ENCODE measurements at places on chromosomes 4 and X.

DNA sequence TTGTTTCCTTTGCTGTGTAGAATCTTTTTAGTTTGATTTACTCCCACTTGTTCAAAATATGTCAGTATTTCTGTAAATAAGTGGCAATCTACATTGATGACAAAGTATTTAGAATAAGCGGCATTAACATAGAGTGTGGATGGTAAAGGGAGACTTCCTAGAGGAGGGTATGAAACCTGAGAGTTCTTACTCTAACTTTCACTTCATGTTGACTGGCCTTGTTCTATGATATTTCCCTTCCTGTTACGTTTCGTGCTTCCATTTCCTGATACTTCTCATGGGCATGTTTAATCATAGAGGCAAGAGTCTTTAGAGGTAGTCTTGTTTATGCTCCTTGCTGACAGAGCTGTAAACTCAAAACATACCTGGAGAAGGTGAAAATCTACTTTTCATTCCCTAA lies 408.9 kb downstream of the GLUD2 start:
- DNase-seq = no peak

GRCh38 chr4:145887241-145887991 lies 51.2 kb downstream of the ZNF827 start:
- DNase-seq = no peak

DNA sequence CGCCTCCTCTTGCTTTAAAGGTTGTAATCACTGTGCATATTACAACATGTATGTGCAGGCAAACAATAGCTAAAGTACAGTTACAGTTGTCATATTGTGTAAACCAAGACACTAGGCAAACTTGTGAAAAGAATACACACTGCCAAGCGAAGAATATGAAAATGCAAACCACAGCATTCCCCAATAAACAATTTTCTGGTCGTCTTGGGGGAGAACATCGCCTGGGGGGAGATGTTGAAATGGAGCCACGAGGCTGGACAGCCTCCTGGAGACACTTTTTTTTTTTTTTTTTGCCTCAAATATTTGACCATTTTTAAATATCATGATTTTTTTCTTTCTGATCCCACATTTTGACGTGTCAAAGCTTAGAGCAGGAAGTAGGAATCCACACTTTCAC lies 51.7 kb upstream of the PDLIM3 start:
- DNase-seq = no peak

GRCh38 chrX:13397878-13398818 lies 78.3 kb upstream of the ATXN3L start:
- no peak for DNase-seq

DNA sequence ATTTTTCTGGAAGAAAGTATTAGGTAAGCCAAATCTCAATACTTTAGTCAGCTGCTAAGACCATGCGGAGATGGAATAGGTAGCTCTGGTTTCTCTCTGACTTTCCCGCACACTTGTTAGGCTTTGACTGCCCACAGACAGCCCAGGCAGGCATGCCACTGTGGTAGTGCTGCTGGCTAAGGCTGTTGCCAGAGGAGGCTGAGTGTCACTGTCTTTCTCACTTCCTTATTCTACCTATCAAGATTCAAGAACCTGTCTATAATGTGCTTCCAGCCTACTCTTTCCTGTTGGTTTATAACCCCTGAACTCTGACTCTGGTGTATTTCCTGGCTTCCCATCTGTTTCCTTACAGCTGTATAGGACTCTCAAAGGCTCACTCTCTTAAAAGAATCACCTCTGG lies 81.8 kb upstream of the TRPC5 start:
- no peak for DNase-seq

DNA sequence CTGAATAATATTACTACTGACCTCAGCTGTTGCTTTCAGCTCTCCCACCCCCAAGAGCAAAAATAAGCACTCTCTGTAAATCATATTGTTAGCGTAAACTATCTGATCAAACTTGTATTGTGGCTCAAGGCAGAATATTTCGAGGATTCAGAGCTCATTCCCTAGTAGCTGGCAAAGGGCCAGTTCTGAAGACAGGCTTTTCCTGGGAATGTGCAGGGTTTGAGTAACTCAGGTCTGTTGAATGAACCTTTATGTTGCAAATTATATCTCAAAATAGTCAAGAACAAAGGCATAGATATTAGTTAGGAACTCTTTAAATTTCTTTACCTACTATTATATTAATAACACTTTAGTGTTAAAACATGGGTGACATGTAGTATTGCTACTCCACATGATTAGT lies 454.9 kb downstream of the CCSER1 start:
- no peak for DNase-seq

GRCh38 chr4:5050520-5051277 lies 581 bp upstream of the STK32B start:
- no peak for DNase-seq

GRCh38 chr4:74117024-74117534 lies 18.1 kb upstream of the CXCL2 start:
- no peak for DNase-seq

DNA sequence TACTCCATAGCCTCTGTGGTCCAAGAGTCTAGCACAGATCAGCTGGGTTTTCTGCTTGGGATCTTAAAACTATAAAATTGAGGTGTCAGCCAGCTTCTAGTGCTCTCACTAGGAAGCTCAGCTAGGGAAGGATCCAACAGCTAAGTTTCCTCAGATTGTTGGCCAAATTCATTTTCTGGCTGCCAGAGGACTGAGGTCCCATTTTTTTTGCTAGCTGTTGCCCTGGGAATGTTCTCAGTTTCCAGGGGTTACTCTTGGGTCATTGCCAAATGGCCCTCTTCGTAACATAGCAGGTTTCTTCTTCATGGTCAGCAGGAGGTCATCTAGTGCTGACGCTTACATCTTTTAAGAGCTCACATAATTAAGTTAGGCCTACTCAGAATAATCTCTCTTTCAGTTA lies 2178.2 kb downstream of the ARAP2 start:
- no peak for DNase-seq

DNA sequence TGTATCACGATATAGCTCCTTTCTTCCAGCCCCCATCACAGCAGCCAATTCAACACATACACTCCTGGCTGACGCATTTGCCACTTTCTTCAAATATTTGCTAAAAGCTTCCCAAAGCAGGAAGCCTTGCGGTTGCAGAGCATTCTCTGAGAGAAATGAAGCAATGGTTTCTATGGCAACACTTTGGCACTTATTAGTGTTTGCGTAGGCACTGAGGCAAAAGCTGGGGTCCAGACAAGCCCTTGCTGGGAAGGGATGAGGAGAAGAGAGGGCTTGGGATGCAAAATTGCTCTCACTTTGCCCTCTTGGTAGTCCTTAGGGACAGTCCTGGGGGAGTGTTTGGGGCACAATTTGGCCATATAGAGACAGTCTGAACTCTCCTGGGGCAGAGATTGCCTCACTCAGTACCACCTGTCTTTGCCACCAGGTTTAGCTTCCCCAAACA lies 55.0 kb upstream of the PAK3 start:
- DNase-seq = no peak

GRCh38 chr4:47550899-47551548 lies 65.9 kb downstream of the ATP10D start:
- DNase-seq = no peak

DNA sequence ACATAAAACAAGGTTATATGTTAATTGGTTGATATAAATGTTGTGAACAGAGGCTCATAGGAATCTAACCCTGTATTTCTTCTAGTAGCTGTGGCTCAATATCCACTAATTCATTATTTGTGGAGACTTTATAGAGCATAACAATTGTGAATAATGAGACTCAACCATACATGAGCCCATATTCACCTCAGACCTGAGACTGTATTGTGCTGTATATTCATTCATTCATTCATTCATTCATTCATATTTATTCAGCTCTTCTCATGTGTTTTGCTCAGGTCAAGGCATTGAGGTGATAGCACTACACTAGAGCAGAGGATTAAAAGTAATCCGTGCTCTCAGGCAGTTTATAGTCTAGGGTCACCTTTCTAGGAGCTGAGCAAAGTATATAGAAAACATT lies 24.5 kb upstream of the ANXA3 start:
- no peak for DNase-seq

- DNase-seq = no peak
Observed at GRCh38 chr4:128823025-128823661, 13.6 kb downstream of the JADE1 start.

DNA sequence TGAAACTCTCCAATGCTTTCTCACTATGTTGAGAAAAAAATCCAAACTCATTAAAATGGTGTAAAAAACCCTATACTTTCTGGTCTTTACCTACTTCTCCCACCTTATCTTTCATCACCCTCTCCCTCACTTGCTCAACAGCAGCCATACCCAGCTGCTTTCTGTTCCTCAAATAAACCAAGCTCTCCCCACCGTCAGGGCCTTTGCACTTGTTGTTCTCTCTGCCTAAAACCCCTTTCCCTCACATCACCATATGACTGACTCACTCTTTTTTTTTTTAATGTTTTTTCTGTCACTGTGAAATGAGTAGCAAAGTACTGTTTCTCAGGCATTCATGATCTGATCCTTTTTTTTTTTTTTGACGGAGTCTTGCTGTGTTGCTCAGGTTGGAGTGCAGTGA lies 122.3 kb upstream of the TMEM164 start:
- DNase-seq = no peak

GRCh38 chr4:87947381-87948160 lies 27.9 kb upstream of the SPP1 start:
- DNase-seq = no peak

GRCh38 chrX:19593690-19594089 lies 78.4 kb upstream of the MAP3K15 start:
- no peak for DNase-seq

DNA sequence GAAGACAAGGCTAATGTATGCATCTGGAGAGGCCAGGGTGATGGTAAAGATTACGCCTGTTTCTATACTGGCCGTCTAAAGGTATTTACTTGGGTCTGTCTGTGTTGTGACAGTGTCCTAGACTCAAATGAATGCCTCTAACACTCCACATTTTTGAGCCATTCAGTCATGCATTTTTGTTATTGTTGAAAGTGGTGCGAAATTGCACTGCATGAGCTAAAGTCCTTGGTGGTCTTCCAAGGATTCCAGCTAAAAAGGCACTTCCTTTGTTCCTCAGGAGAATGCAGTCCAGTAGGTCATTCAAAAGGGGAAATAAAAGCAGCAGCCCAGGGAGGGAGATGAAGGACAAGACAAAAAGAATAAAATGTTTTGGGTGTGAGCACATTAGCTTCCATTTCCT lies 3.0 kb downstream of the GPC4 start:
- no peak for DNase-seq

- DNase-seq = no peak
Observed at GRCh38 chr4:127781300-127782024, 660 bp upstream of the HSPA4L start.

DNA sequence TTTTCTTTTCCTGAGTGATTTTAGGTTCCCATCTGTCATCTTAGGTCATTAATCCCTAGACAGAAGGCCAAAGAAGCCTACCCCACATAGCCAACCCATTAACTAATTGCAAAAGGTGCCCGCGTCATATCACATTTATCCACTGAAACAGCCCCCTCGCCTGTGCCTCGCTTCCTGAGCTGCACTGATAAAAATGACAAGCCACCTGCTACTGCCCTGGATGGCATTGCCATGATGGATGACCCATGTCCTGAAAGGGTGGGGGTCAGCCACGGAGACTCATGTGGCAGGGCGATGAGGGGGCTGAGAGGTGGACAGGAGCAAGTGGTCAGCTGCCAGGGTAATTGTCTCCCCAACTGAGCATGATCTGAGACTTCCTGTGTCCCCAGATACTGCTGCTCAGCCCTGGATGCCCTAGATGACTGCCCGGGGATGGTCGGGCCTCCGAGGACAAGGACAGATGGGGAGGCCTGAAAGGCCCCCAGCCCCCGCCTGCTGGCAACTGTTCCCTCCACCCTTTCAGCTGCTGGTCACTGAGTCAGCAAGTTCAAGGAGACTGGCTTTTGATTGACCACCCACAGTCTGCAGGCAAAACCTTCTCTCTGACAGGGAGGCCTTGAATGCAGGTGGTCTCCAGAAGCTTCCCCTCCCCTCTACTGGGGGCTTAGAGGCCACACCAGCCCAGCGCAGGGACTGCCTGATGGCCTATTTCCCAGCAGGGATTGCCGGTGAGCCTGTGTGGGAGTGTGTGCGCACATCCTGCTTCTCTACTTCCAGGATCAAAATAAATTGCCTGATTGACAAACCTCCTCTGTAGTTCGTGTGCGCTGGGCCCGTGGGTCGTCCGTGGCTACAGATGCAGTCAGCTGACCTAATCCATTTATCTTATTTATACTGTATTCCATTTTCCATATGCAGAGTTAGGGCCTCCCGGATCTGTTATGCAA lies 496.3 kb downstream of the BCOR start:
- DNase-seq = no peak

- DNase-seq = no peak
Observed at GRCh38 chr4:76024065-76024464, 768 bp upstream of the CXCL10 start.

- no peak for DNase-seq
Observed at GRCh38 chrX:65532016-65532415, 2.6 kb downstream of the LAS1L start.

GRCh38 chrX:121853762-121854613 lies 806.6 kb downstream of the GLUD2 start:
- DNase-seq = no peak

GRCh38 chr4:123495530-123495929 lies 98.9 kb downstream of the SPRY1 start:
- no peak for DNase-seq

DNA sequence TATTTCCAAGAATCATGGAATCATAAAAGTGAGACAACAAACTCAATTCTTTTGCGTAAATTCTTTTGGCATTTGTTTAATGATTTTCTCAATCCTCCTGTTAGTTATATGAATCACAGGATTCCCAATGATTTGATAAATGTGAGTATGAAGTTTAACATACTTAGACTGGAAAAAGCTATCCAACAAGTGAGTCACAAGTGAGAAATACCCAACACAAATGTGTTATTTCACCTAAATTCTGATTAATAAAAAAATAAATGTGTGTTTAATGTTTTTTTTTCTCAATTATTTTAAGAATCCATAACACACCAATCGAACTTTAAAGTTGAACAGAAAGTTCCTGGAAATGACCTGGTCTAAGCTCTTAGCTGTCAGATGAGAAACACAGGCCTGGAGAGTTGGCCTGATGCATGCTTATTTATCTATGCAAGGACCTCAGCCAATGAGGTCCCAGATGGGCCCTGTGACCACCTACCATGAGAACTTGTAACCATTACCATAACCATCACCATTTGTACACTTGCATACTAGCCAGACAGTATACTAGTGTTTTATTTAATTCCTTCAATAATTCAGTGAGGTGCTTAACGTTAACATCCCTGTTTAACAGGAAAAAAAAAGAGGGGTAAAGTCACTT lies 386.7 kb downstream of the SPRY1 start:
- no peak for DNase-seq

Measured in stimulated activated CD4-positive, alpha-beta T cell treated with anti-CD3 and anti-CD28 coated beads, Interleukin-1b, Interleukin-23, amount 100 ng/mL, for 1 hour (primary cell).